Activated CD4-positive, CD25-positive, alpha-beta regulatory T cell treated with anti-CD3 and anti-CD28 coated beads, Interleukin-2, amount 50 U/mL, for 24 hours (primary cell): ENCODE measurements at places on chromosomes 3 and 15.

GRCh38 chr3:31081018-31081662, 186.7 kb upstream of the GADL1 start:
- ATAC-seq: no peak

DNA sequence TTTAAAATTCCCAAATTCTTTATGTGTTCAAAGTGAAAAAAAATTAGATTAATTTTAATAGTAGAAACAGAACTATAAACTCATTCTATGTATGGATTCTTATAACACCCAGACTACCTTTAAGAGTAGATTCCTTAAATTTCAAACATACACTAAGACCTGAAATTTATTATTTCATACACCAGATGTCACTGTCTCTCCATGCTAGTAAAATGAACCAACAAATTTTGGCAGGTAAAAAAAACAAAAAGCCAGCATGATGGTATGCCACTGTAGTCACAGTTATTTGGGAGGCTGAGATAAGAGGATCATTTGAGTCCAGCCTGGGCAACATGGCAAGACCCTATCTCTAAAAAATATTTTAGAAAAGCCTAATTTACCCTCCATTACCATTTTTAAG, 461.3 kb upstream of the NAALADL2 start:
- no peak for ATAC-seq

DNA sequence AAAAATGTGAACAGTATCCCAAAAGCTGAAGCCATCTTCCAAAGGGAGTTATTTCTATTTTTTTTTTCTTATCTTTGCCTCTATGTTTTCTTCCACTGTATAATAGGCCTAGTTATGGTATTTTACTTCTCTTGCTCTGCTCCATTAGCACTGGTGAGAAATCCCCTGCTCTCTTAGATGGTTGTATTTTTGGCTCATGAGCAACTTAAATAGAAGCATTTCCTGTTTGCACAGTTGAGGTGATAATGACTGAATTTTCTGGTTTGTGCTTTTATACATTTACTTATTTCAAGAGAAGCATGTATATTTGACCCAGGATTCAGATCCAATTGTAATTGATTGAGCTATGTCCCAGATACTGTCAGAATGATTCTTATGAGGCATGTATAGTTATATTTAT, 61.6 kb upstream of the CD200R1L start:
- no peak for ATAC-seq

GRCh38 chr15:70466305-70466704, 297.1 kb downstream of the UACA start:
- ATAC-seq: no peak

- no peak for ATAC-seq
Observed at GRCh38 chr3:104044002-104044401, 1322.7 kb upstream of the ALCAM start.

GRCh38 chr3:157294953-157295352, 135.0 kb upstream of the CCNL1 start:
- ATAC-seq: no peak

DNA sequence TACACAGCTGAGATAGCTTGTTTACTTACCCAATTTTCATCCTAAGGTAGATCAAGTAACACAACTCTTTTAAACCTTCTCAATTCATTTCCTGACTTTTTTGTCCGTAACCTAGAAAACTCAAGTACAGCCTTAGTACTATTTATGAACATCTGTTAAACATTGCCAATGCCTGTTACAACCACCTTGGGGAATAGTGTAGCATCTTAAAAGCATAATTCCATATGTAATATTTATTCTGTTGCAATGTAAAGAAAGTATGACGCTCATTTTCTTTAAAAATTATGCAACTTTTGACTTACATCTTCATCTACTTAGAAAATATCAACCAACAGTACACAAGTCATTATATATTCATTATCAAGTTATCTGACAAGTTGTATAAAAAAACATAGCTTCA, 54.6 kb downstream of the SUCLG2 start:
- ATAC-seq: no peak

DNA sequence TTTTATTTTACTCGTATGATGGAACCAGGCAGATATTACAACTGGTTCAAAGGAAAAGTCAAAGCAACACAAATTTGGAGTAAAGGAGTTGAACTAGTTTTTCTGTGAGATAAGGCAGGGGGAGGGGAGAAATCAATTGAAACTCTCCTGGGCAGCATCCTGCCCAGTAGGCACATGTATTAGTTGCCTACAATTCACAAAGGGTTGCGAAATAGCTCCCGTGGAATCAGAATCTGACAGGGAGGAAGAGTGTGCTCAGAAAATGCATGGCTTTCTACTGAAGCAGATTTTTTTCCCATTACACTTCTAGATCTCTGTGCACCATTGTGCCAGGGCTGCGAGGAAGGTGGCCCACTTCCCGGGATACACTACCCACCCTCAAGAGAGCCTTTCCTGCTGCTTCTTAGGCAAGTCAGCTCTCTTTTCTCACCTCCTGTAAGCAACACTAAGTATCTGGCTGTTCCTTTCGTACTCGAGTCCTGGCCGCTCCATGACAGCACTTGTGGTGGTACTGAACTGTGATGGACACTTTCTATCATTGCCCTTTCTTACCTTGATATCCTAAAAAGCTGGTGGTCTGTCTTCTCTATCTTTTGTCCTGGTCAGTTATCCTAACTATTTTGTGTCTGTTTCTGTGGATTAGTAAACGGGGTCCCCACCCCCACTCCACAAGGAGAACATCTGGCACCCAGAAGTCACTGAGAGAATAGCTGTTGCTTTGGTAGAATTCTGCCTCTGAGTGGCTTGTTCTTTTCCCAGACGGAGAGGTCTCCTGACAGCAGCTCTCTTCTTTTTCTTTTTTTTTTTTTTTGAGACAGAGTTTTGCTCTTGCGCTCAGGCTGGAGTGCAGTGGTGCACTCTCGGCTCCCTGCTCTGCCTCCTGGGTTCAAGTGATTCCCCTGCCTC, 74.8 kb downstream of the RPL39L start:
- ATAC-seq: no peak

DNA sequence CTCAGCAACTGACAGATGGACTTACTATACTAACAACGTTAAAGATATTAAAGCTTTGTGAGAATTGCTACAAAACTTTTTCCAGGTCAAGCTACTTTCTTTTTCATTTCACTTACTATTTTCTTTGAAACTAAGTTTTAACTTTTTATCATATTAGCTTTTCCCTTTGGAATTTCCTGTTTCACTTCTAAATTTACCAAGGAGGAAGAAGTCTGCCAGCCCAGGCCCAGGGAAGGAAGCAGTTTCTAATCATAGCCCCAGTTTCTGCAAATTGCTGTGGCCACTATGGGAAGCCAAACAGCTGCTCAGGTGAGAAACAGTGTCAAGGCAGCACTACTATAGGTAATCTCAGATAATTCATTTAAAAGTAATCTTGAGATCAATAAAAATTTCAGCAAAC, 18.4 kb downstream of the CYFIP1 start:
- ATAC-seq: no peak

GRCh38 chr3:194360568-194360967, 9.0 kb downstream of the LRRC15 start:
- ATAC-seq: no peak

GRCh38 chr15:58537033-58537432, 105.2 kb downstream of the LIPC start:
- ATAC-seq: no peak

GRCh38 chr3:39191773-39192172, 622 bp downstream of the XIRP1 start:
- ATAC-seq: no peak

- peak; percentile 13 for ATAC-seq
Observed at GRCh38 chr15:20340331-20340811, 201.2 kb downstream of the GOLGA6L6 start.

DNA sequence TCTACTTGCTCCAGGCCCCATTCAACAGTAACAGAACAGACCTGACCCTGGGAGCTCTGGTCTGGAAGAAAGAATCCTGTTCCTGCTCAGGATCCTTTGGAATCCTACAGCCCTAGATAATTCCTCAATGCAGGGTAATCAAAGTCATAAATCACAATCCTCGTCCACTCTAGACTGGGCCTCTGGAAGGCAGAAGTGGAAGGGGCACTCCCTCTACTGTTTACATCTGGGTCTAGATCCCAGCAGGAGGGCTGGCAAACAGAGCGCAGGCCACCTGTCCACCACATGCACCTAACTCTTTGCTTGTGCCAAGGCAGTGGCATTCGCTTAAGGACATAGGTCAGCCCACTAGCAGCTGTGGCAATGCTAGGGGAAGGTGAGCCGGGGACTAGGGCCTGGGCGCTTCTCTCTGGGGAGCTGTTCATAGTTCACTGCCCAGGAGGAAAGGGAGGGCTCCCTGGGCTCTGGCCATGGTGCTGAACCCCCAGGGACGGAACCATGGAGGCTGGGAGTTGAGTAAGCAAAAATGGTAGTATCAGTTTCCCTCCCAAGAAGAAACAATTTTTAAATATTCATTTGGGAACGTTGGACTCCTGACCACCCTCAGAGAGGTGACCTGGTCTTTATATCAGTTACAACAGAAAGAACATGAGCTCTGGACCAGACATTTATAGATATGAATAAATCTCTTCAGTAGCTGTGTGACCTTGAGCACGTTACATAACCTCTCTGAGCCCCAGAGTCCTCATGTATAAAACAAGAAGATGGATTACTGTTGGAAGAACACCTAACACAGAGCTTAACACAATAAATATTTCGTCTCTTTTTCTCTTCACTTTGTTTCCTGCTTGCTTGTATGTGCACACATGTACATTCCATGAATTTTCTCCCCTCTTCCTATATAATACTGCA, 90.2 kb downstream of the NTRK3 start:
- ATAC-seq: no peak

DNA sequence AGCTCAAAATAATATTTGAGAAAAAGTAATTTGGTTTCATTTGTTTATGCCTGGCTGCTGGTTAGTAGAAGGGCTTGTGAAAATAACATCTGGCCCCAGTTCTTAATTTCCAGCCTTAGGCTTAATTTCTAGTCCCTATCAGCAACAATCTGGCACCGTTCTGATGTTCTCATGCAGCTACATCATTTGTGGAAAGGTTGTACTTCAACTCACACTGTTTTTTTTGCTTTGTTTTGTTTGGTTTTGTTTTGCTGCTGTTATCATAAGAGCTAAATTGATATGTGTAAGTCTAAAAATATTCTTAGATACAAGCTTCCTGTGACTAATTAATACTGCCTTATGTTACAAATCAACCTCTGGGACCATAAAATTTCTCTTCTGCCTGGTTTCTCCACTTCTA, 8.9 kb downstream of the CPA3 start:
- ATAC-seq: no peak

- ATAC-seq: peak; percentile 63
Observed at GRCh38 chr15:67076147-67076843, 10.9 kb downstream of the SMAD3 start.

DNA sequence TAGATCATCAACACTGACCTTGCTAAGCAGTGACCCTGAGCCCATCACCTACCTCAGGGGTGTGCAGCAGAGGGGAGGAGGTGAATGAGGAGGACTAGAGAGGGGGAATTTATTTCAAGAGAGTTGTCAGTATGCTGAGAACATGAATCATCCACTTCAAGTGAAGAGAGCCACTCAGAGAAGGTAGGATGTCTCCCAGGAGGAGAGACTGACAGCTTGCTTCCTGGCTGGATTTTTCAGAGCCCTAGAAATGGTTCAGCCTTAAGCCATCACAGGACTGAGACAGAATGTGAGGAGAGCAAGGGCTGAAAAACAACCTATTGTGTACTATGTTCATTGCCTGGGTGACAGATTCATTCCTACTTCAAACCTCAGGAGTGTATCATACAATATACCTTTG, 34.8 kb downstream of the CCNL1 start:
- no peak for ATAC-seq

DNA sequence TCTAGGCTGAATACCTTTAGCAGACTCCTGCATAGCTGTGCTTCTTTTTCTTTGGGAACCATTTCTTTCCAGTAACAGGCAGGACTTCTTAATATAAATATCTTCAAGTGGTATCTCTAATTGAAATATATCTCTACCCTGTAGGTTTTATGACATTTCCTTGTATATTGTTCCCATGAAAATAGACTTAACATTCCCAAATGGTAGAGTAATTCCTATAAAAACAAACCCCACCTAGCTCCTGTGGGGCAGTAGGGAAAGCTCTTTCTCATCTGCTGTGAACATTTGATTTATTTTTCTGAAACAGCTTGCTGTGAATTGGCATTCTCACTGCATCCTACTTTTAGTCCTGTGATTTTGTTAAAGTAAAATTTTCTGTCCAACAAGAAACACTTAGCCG, 20.8 kb downstream of the SELENOT start:
- no peak for ATAC-seq

- no peak for ATAC-seq
Observed at GRCh38 chr3:143697975-143698374, 150.3 kb downstream of the SLC9A9 start.

- ATAC-seq: peak; percentile 73
Observed at GRCh38 chr15:100131321-100132224, 210.2 kb downstream of the ADAMTS17 start.
